ENCODE measurements at places on chromosomes 6 and 20.

GRCh38 chr6:113289166-113289565 is 568.0 kb upstream of the MARCKS start:
- no peak for DNase-seq

DNA sequence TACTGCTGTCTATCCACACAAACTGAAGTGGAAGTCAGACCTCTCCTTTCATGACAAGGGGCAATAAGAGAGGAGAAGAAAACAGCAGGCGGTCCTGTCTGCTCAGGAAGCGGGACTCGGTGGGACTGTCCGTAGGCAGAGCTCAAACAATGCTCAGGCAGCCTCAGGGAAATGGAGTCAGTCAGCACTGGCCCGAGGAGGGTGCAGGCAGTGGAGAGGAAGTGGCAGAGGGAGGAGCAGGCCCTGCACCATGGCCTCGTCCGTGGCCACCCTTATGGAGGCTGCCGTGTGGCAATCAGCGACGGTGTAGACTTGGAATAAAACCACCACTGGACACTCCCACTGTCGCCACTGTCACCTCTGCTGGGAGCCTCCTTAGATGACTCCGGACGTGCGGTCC is 19.6 kb downstream of the FOXC1 start:
- DNase-seq: no peak

GRCh38 chr6:12814015-12814414 is 97.4 kb downstream of the PHACTR1 start:
- no peak for DNase-seq

DNA sequence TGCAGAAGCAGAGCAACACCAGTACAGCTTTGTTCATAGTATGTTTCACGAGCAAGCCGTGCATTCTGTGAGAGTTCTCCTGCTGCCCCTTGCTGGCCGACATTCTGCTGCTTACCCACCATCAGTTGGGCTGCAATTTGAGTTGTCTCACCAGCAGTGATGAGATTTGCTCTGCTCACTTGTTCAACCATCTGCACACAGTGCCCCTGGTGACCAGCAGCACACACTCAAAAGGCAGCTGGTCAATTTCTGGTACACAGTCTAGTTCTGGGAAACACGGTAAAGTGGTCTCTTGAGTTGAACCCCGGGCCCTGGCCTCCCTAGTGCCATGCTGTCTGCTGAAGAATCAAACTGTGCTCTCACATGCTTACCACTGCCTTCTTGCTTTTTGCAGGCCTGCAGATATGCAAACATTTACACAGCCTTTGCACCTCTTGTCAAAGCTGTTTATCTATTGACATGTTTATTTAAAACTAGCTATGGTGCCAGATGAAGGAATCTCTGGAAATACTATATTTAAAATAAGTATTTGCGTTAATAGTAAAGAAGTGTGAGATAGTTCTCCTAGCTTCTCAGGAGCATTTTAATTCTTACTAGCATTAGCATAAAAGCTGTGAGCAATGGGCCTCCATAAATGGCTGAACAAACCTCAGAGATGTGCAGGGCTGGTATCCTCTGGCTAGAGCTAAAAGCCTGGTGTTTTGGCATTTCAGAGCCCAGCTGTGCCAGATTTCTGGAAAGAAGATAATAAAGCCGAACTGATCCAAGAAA is 234.3 kb downstream of the ARHGAP18 start:
- DNase-seq: no peak

DNA sequence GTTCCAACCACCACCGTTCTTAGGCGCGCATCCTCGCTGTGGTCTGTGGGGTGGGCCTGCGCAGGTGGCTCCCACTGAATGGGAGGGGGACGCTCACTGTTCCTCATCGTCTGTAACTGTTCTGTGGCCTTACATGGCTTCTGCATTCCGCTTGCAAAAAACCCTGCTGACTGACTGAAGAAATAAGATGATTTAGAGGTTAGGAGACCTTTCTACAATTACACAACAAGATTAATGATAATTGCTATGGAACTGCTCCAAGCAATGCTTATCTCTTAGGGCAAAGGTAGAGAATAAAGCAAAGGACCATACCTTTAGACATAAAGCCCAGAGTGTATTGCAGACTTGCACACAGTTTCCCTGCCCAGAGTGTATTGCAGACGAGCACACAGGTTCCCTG is 14.4 kb upstream of the DACT2 start:
- DNase-seq: no peak

Measured in stimulated activated naive CD4-positive, alpha-beta T cell (primary cell).